ENCODE measurements at places on chromosomes 2 and 18.

GRCh38 chr18:45678441-45678840 is 45.5 kb upstream of the SLC14A1 start:
- no peaks in the 10 kb centered on the region for H3K27me3 ChIP-seq
- no peak for DNase-seq
- H3K4me3 ChIP-seq = no peak overlapping the region
- H3K36me3 ChIP-seq = no peaks in the 10 kb centered on the region
- H3K4me1 ChIP-seq = peaks cover 5% of the 10 kb centered on the region

GRCh38 chr2:120898961-120899750 is 163.5 kb downstream of the GLI2 start:
- peaks cover 5% of the 10 kb centered on the region for H3K27me3 ChIP-seq
- H3K36me3 ChIP-seq = no peaks in the 10 kb centered on the region
- no peak for DNase-seq
- no peak overlapping the region for H3K4me3 ChIP-seq

GRCh38 chr18:36294031-36294430 is 3.5 kb upstream of the FHOD3 start:
- H3K27me3 ChIP-seq = peaks cover 8% of the 10 kb centered on the region
- no peaks in the 10 kb centered on the region for H3K36me3 ChIP-seq
- no peak overlapping the region for H3K27ac ChIP-seq
- no peak overlapping the region for H3K4me3 ChIP-seq
- DNase-seq = no peak
- H3K4me1 ChIP-seq = no peaks in the 10 kb centered on the region

DNA sequence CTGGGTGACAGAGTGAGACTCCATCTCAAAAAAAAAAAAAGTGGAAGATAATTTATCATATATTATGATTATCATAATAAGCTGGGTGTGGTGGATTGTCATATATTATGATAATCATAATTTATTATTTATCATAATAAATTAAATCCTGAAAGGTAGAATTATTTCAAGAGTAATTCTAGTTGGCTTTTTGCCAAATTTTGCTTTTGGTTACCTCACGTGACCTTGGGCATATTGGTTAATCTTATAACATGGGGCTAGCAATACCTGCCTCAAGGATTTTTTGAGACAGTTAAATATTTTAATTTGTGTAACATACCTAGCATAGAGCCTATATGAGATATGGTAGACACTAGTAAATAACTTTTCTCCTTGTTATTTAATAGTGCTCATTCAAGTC is 111.3 kb upstream of the TTC27 start:
- no peaks in the 10 kb centered on the region for H3K4me1 ChIP-seq
- no peak for DNase-seq
- no peak overlapping the region for H3K4me3 ChIP-seq
- H3K36me3 ChIP-seq = peaks cover 21% of the 10 kb centered on the region

GRCh38 chr2:119739580-119740255 is 20.0 kb upstream of the PTPN4 start:
- no peak overlapping the region for H3K27ac ChIP-seq
- no peaks in the 10 kb centered on the region for H3K27me3 ChIP-seq
- H3K36me3 ChIP-seq = no peaks in the 10 kb centered on the region
- no peak overlapping the region for H3K4me3 ChIP-seq
- DNase-seq = no peak

GRCh38 chr2:217262911-217263310 is 403.0 kb upstream of the TNP1 start:
- no peak overlapping the region for H3K27ac ChIP-seq
- DNase-seq = no peak

GRCh38 chr2:45721150-45721549 is 69.7 kb downstream of the PRKCE start:
- H3K27me3 ChIP-seq = no peaks in the 10 kb centered on the region
- no peaks in the 10 kb centered on the region for H3K36me3 ChIP-seq
- H3K27ac ChIP-seq = no peak overlapping the region
- H3K4me1 ChIP-seq = peaks cover 25% of the 10 kb centered on the region

DNA sequence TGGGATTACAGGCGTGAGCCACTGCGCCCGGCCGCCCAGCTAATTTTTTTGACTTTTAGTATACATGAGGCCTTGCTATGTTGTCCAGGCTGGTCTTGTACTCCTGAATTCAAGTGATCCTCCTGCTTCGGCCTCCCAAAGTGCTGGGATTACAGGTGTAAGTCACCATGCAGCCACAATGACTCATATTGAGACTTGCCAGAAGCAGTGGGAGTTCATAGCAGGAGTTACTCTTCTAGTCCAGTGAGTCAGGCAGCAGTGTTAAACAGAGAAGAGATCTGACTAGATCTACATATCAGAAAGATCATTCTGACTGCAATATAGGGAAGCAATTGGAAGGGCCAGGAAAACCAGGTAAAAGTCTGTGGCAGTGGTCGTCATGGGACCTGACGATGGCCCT is 1.5 kb upstream of the FLACC1 start:
- H3K27ac ChIP-seq = no peak overlapping the region
- H3K36me3 ChIP-seq = peaks cover 29% of the 10 kb centered on the region
- DNase-seq = no peak

GRCh38 chr2:83282043-83282795 is 1176.9 kb downstream of the SUCLG1 start:
- H3K27ac ChIP-seq = no peak overlapping the region
- no peaks in the 10 kb centered on the region for H3K36me3 ChIP-seq
- no peak overlapping the region for H3K4me3 ChIP-seq
- no peaks in the 10 kb centered on the region for H3K27me3 ChIP-seq

GRCh38 chr2:183163821-183164649 is 39.8 kb downstream of the NUP35 start:
- H3K36me3 ChIP-seq = peaks cover 41% of the 10 kb centered on the region
- no peak overlapping the region for H3K27ac ChIP-seq
- no peak for DNase-seq
- no peaks in the 10 kb centered on the region for H3K27me3 ChIP-seq
- no peak overlapping the region for H3K4me3 ChIP-seq
- H3K4me1 ChIP-seq = no peaks in the 10 kb centered on the region

DNA sequence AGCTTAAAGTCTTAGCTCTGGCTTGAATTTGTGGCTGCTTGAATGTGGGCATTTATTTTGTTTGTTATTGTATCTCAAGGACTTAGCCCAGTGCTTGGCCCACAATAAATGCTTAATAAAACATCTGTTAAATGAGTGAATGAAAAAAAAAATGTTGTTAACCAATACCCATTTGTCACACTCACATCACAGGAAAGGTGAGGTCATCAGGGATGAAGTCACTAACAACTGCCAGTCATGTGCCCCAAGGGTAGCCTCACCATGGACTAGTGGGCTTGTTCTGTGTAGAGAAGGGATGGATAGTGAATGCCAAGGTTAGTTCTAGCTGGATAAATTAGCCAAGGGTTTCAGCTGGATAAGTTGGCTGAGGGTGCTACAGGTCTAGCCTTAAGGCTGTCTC is 3.0 kb downstream of the NRBP1 start:
- H3K27ac ChIP-seq = peak overlapping the region; percentile 90
- H3K36me3 ChIP-seq = peaks cover 34% of the 10 kb centered on the region
- peak; percentile 47 for DNase-seq

DNA sequence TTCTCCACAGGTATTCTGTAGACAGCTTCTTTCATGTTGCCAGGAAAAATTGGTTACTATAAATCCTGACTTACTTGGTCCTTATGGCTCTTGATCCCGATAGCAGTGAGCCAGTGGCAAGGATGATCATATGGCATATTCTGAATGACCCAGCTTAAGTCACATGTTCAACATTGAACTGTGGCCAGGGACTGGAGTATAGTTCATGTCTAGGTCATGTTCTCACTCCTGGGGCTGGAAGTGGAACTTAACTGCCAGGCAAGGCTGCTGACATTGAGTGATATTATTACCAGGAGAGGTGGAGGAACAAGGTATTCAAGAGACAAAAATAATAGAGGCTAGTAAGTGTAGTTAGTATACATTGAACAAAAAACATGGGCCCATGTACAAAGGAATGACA is 26.2 kb downstream of the R3HDM1 start:
- H3K27me3 ChIP-seq = no peaks in the 10 kb centered on the region
- H3K27ac ChIP-seq = no peak overlapping the region
- peaks cover 5% of the 10 kb centered on the region for H3K36me3 ChIP-seq
- DNase-seq = no peak
- H3K4me1 ChIP-seq = peaks cover 25% of the 10 kb centered on the region

DNA sequence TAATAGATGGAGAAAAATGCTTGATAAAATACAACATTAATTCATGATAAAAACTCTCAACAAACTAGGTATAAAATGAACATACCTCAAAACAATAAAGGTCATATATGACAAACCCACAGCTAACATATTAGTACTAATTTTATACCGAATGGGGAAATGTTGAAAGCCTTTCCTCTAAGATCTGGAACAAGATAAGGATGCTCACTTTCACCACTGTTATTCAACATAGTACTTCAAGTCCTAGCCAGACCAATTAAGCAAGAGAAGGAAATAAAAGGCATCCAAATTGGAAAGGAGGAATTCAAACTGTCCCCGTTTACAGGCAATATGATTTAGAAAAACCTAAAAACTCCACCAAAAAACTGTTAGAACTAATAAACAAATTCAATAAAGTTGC is 61.5 kb upstream of the CTIF start:
- no peak overlapping the region for H3K27ac ChIP-seq
- no peaks in the 10 kb centered on the region for H3K4me1 ChIP-seq
- no peak overlapping the region for H3K4me3 ChIP-seq
- no peak for DNase-seq
- no peaks in the 10 kb centered on the region for H3K36me3 ChIP-seq

DNA sequence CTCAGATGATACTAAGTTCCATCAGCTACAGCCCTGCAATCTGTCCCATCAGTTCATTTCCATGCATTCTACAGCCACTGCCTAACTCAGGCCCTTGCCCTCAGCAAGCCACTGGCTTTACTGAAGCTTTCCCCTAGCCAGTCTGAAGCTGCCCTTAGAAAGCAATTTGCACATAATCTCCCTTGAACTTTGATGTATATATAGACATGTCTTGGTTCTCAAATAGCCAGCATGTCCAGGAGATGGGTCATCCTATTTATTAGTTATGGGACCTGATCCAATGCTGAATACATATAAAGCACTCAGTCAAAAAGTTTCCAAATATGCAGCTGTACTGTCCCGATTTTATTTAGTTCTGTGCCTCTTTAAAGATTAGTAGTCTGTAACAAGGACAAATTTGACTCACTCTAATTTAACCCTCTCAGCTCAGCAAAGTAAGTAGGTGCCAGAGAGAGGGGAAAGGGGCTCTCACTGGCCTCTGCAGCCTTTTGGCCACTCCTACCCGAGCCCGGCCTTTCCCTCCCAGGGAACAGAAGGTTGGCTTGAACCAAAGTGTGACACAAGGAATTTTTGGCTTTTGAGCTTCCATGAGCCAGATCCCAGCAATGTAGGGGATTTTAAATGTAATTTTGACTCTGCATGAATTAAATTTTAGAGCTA is 70.7 kb downstream of the CCDC93 start:
- H3K4me3 ChIP-seq = no peak overlapping the region
- DNase-seq = no peak
- H3K27ac ChIP-seq = peak overlapping the region; percentile 43
- no peaks in the 10 kb centered on the region for H3K27me3 ChIP-seq
- H3K4me1 ChIP-seq = no peaks in the 10 kb centered on the region

DNA sequence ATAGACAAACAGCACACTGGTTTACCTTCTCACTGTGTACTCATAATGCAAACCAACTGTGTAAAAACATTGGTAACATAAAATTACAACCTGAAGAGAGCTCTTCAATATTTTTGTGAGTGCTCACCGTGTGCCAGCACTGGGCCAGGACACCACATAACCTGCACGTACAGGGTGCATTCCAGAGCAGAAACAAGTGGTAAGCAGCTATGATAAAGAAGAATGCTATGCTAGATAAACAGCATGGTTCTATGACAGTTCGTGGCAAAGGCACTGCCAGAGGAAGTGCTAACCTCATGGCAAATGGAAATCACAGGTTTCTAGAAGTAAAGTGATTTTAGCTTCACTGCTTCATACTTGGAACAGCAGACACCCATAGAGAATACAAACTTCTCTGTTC is 343.5 kb downstream of the MTX2 start:
- no peaks in the 10 kb centered on the region for H3K4me1 ChIP-seq
- no peak overlapping the region for H3K4me3 ChIP-seq
- H3K27me3 ChIP-seq = peaks cover 4% of the 10 kb centered on the region
- no peak overlapping the region for H3K27ac ChIP-seq
- DNase-seq = no peak

GRCh38 chr2:26765475-26766200 is 1.6 kb downstream of the SLC35F6 start:
- DNase-seq = no peak
- peaks cover 5% of the 10 kb centered on the region for H3K27me3 ChIP-seq
- peaks cover 48% of the 10 kb centered on the region for H3K4me1 ChIP-seq
- peak overlapping the region; percentile 83 for H3K4me3 ChIP-seq

- H3K36me3 ChIP-seq = no peaks in the 10 kb centered on the region
- no peak for DNase-seq
- H3K4me3 ChIP-seq = no peak overlapping the region
- no peaks in the 10 kb centered on the region for H3K4me1 ChIP-seq
- no peak overlapping the region for H3K27ac ChIP-seq
- no peaks in the 10 kb centered on the region for H3K27me3 ChIP-seq
These were observed 1394.8 kb upstream of the ZEB2 start for GRCh38 chr2:145914716-145915115.

GRCh38 chr2:116874021-116874420 is 940.5 kb upstream of the DDX18 start:
- no peak overlapping the region for H3K27ac ChIP-seq
- no peak for DNase-seq
- no peaks in the 10 kb centered on the region for H3K4me1 ChIP-seq
- H3K4me3 ChIP-seq = no peak overlapping the region
- peaks cover under 1% of the 10 kb centered on the region for H3K36me3 ChIP-seq

- H3K4me3 ChIP-seq = no peak overlapping the region
- no peaks in the 10 kb centered on the region for H3K4me1 ChIP-seq
- DNase-seq = no peak
- H3K27ac ChIP-seq = no peak overlapping the region
- peaks cover 2% of the 10 kb centered on the region for H3K27me3 ChIP-seq
- H3K36me3 ChIP-seq = no peaks in the 10 kb centered on the region
These were observed 109.8 kb downstream of the ADCYAP1 start for GRCh38 chr18:1014509-1014908.

- H3K27ac ChIP-seq = no peak overlapping the region
- H3K36me3 ChIP-seq = no peaks in the 10 kb centered on the region
- no peak overlapping the region for H3K4me3 ChIP-seq
- no peak for DNase-seq
- H3K4me1 ChIP-seq = no peaks in the 10 kb centered on the region
- peaks cover 5% of the 10 kb centered on the region for H3K27me3 ChIP-seq
These were observed 490.6 kb upstream of the HS6ST1 start for GRCh38 chr2:128809259-128809636.

- H3K27ac ChIP-seq = peak overlapping the region; percentile 71
- peak; percentile 5 for DNase-seq
- peak overlapping the region; percentile 81 for H3K4me3 ChIP-seq
- H3K4me1 ChIP-seq = peaks cover 8% of the 10 kb centered on the region
- peaks cover 23% of the 10 kb centered on the region for H3K27me3 ChIP-seq
- H3K36me3 ChIP-seq = no peaks in the 10 kb centered on the region
These were observed 7.0 kb downstream of the SPEG start for GRCh38 chr2:219441451-219442255.
